ENCODE measurements at places on chromosomes 11 and 22. TPM values are rescaled to one million over a fixed set of nuclear protein-coding genes. Genes with fewer than 3 reads are reported as not detected.

DNA sequence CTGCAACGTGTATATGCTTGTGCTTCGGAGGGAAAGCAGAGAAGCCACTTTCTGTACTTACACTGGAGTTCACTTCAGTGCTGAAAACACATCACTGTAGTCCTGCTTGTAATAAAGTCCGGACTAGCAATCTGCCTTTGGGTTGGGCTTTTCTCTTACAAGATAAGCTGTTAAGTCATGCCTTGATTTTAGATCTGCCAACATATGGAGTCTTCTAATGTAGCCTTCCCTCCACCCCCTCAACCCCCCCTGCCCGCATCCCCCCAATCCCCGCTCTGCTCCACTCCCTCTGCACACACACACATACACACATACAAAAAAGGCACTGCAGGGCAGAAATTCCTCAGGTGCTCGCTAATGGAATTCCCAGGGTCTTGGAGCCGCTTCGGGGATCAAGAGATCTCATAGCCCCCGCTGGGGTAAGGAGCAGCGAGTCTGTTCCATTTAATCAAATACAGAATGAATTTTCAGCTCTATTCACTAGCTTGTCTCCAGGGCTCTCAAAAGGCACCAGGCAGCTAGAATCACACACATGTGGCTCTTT lies 3.4 kb downstream of the CDON start:
- DNase-seq: no peak

DNA sequence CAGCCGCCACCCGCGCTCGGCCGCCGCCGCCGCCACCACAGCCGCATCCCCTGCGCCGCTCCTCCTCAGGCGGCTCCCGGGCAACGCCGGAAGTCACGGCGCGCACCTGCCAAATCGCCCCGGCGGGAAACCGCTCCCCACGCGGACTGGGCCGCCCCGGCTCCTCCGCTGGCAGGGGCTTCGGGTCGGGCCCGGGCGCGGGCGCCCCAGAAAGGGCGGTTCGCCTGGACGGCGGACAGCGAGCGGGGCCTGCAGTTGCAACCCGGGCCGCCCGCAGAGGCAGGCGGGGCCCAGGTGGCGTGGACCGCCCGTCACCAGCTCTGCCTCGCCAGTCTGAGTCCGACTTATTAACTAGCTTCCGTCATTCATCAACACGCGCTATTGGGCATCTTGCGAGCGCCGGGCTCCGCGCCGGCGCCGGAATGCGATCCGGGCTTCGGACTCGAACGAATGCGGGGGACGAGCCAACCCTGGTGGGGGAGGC lies at the start of gene HIRA:
TSS of gene HIRA (minus strand) at position 85 of the 484 bp plus-strand sequence. CDS start 257 bp downstream, outside the sequence.
- DNase-seq: peak; percentile 86

- no peak for DNase-seq
Measured at GRCh38 chr11:109155291-109155690, 266.7 kb upstream of the C11orf87 start.

DNA sequence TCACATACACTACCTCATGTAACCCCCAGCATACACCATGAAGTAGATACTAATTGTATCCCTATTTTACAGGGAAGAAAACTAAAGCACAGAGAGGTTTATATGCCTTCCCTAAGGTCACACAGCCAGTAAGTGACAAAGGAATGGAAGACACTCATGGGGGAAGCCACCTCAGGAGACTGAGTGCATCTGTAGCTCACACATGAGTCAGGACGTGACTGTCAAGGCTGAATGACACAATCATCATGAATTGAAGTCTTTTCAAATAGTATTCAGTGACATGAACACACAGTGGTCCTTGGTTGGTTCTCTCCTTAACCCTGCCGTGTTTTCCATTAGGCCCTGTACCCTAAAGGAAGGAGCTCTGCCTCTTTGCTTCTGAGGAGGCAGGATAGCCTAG lies 463.0 kb downstream of the NTM start:
- no peak for DNase-seq

The RASSF10 gene
- total RNA-seq: 33.8 TPM

- DNase-seq: no peak
Measured at GRCh38 chr11:122653916-122654585, 1.5 kb upstream of the UBASH3B start.

DNA sequence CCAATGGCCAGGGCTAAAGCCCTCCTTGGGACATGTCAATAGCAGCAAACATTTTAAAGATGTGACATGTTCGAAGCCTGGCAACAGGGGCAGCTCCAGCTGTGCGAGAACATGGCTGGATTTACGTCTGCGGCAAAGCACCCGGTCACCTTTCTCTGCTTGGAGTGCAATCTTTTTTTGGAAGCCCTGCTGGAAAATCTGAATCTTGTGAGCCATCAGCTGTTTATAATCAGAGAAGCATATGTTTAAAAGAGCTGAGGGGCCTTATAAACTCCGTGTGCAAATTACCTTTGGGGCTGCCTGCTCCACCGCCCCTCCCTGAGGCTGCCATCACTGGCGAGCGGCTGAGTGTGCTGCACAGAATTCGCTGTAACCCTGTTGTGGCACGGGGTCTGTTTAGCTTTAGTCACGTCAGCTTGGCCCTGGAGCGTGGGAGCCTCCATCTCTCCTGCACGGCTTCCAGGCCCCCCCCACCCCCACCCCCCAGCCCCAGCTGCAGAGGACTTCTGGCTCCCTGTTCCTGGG lies 9.0 kb upstream of the KCNQ1OT1 start:
- no peak for DNase-seq

DNA sequence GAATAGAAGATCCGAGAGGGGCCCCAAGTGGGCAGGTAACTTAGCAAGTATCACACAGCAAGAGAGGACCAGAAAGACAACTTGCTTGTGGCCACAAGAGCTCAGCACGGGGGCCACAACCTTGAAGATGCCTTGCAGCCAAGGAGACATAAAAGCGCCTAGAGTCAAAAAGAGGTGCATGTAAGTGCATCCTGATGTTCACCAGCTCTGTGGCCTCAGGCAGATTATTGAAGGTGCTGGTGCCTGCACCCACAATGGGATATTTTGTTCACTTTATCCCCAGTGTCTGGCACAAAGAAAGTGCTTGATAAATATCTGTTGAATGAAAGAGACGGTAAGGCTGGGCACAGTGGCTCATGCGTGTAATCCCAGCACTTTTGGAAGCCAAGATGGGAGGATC lies 106.0 kb upstream of the ASPHD2 start:
- DNase-seq: no peak

DNA sequence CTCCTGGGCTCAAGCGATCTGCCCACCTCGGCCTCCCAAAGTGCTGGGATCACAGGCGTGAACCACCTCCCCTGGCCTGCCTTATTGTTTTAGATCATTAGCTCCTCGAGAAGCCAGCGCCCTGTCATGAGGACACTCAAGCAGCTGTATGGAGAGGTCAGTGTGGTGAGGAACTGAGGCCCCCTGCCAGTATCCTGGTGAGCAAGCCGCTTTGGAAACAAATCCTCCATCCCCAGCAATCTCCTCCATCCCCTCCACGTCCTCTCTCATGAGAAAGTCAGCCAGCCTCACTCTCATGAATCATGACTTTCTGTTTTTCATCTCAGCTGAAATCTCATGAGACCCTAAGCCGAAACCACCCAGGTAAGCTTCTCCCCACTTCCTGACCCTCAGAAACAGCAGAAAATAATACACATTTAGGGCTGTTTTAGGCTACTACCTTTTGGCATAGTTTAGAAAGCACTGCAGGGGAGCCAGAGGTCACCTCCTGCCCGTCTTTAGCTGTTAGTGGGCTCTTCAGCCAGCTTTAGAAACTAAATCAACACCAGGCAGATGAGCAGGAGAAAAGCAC lies 56.0 kb downstream of the CTTN start:
- no peak for DNase-seq

DNA sequence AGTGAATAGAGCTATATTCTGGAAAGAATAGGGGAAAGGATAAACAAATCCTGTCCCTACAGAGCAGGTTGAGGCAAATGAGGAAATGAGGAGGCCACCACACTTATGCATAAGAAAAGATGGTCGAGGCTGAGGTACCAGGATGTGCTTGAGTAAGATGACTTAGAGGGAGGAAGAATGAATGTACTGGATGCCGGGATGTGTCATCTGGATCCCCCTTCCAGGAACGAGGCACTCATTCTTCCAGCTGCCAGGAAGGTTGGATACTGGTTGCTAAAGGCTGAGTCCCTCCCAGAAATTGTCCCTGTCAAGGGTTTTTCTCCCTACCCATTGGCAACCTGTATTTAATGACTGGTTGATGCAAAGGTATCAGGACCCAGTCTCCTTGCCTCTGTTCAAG lies 31.1 kb upstream of the SYT9 start:
- no peak for DNase-seq

GRCh38 chr11:92048415-92048814 lies 176.2 kb upstream of the FAT3 start:
- peak; percentile 49 for DNase-seq

- peak; percentile 37 for DNase-seq
Measured at GRCh38 chr22:37492428-37493344, 6.5 kb upstream of the MFNG start.

The RFPL3 gene
- not detected for total RNA-seq

The OR2AG1 gene
- total RNA-seq: not detected

The CNTN5 gene
- total RNA-seq: not detected

- no peak for DNase-seq
Measured at GRCh38 chr22:44032126-44032730, 8.1 kb downstream of the PARVB start.

The SPDYC gene
- total RNA-seq: not detected

The KRTAP5-1 gene
- total RNA-seq: not detected

GRCh38 chr11:120168108-120168959 lies 30.4 kb upstream of the TRIM29 start:
- no peak for DNase-seq

DNA sequence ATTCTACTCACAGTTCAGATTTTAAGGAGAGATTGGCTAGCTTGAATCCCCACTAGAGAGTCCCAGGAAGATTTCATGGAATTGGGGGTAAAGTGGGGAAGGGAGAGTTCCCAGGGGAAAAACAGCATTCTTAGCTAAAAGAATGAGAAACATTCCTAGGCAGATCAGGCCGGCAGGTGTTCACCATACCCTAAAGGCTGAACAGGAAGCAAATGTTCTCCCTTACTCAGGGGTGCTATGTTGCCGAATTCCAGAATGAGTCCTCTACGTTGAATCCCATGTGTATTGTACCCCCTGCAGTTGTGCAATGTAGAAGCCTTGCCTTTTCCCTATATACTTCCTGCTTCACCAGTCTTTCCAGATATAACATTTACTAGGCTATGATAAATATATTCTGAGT lies 135.2 kb upstream of the NCAM1 start:
- no peak for DNase-seq

The CCDC179 gene
- not detected for total RNA-seq

The CPT1A gene
- total RNA-seq: 25.4 TPM

GRCh38 chr11:64314146-64314804 lies 3.1 kb downstream of the TRMT112 start:
- DNase-seq: no peak

The KCNQ1OT1 gene
- 3.2 TPM for total RNA-seq

DNA sequence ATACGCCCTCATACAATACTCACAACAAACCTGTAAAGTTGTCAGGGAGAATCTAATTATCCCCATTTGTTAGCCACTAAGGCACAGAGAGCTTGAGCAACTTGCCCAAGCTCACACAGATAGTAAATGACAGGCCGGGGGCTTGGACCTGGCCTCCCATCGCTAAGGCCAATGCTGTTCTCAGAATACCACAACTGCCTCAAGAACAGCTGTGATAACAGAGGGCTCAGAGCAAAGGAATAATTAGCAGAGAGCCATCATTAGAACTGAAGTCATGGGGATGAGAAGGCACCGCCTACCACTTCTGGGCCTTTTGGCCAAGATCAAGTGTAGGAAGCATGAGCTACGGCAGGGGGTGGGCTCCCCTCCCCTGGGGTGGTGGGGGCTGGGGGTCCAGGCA lies 98.6 kb downstream of the FEZ1 start:
- DNase-seq: no peak

GRCh38 chr22:27667121-27667843 lies 134.3 kb downstream of the MN1 start:
- no peak for DNase-seq

Measured in HT-29 (cell line).